Uterine smooth muscle cell (primary cell): ENCODE measurements at places on chromosomes 1 and 21. TPM values are rescaled to one million over a fixed set of nuclear protein-coding genes. Genes with fewer than 3 reads are reported as not detected.

The PDPN gene
- total RNA-seq: 1.5 and 15.9 TPM in 2 replicates

The TEDDM1 gene
- not detected in 2 replicates for total RNA-seq

The PGLYRP3 gene
- total RNA-seq: not detected in 2 replicates

The LRRC38 gene
- 0.50 TPM in 1 of 2 replicates, not detected in the other for total RNA-seq

The MPZ gene
- total RNA-seq: 0.87 and 1.00 TPM in 2 replicates

The ITGB2 gene
- total RNA-seq: not detected in 2 replicates

The OR2L3 gene
- 0.11 and 0.12 TPM in 2 replicates for total RNA-seq

The KLF17 gene
- total RNA-seq: under 0.01 TPM in 2 replicates

The SEC16B gene
- total RNA-seq: 3.4 and 3.7 TPM in 2 replicates

The SLC1A7 gene
- 0.12 TPM in 1 of 2 replicates, not detected in the other for total RNA-seq

The AIRE gene
- under 0.01 TPM in 1 of 2 replicates, not detected in the other for total RNA-seq

The MIXL1 gene
- 0.12 TPM in 1 of 2 replicates, not detected in the other for total RNA-seq

The SAMD13 gene
- total RNA-seq: 0.25 and 0.77 TPM in 2 replicates

The RNF186 gene
- total RNA-seq: 0.12 TPM in 1 of 2 replicates, not detected in the other

The NGF gene
- total RNA-seq: 7.1 and 7.9 TPM in 2 replicates

The KCNC4 gene
- 8.0 and 10.9 TPM in 2 replicates for total RNA-seq

The CFAP45 gene
- total RNA-seq: 0.62 and 1.1 TPM in 2 replicates

The DCST2 gene
- total RNA-seq: 0.11 TPM in 1 of 2 replicates, not detected in the other

The CD1B gene
- not detected in 2 replicates for total RNA-seq

The PLA2G2F gene
- not detected in 2 replicates for total RNA-seq

The UHMK1 gene
- 92.5 and 130 TPM in 2 replicates for total RNA-seq

The FCGR3A gene
- not detected in 2 replicates for total RNA-seq

The BMP8B gene
- under 0.01 TPM in 2 replicates for total RNA-seq
